Stimulated activated CD4-positive, alpha-beta T cell treated with anti-CD3 and anti-CD28 coated beads, TNF-alpha, amount 100 ng/mL, for 48 hours (primary cell): ENCODE measurements at places on chromosomes 12 and 14.

DNA sequence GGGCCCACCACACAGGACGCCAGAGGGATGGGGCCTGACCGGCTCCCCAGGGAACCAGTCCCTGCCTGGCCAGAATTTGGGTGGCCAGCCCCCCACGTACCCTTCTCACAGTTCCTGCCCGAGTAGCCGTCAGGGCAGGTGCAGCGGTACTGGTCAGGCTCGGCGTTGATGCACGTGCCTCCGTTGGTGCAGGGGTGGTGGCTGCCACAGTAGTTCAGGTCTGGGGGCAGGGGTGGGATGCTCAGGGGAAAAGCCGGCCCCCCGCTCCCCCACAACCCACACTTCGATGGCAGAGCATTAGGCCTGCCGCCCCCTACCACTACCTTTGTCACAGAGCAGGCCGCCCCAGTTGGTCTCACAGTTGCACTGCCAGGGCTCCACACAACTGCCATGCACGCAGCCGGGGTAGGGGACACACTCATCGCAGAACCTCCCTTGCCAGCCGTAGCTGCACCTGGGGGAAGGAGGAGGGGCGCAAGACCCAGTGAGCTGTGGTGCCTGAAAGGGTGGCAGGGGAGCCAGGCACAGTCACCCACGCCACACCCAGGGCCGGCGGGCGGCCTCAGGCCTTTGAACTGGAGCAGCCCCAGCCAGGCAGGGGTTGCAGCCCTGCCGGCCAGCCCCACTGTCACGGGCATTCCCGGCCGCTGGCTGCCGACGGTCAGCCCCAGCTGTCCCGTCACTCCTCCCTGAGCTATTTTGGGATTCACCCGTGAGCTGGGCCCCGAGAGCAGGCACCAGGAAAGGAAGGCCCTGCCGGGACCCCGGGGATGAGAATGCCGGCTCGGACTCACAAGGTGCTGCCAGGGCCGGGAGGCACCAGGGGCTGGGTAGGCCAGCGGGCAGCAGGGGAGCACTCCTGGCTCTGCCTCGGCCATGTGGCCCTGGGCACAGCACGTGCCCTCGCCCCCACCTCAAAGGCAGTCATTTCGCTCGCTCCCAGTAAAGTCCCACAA, 16.5 kb downstream of the JAG2 start:
- DNase-seq = no peak

- no peak for DNase-seq
Measured at GRCh38 chr14:60512973-60513571, 4.1 kb downstream of the SIX6 start.

DNA sequence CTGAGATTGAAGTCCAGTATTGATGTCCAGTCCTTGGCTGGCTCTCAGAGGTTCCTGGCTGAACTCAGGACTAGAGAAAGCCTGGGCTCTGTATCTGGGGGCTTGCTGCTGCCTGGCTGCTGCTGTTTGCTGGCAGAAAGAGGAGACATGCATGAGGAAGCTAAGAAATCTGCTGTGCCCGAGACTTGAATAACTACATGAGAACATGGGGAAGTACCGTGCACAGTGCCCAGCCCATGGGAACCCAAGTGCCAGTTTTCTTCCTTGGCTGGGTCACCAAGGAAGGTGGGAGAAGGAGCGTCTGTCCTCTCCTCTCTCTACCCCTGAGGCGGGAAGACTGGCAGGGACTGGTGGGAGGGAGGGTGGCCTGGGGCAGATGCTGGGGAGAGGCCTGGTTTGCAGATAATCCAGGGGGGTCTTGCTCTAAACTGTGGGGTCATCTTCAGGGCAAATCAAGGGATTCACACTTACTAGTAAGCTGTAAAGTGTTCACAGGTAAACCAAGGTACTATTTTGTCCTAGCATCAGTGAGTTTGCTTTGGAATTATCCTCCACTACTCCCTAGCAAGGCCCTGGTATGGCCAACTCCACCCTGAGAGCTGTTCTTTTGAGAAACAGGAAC, 13.8 kb upstream of the ZFP36L1 start:
- DNase-seq = no peak

GRCh38 chr14:79279645-79280597, 931.4 kb downstream of the DIO2 start:
- no peak for DNase-seq

GRCh38 chr12:27644158-27644845, 51.9 kb upstream of the REP15 start:
- no peak for DNase-seq

- no peak for DNase-seq
Measured at GRCh38 chr12:14956024-14956891, 5.1 kb downstream of the ARHGDIB start.

DNA sequence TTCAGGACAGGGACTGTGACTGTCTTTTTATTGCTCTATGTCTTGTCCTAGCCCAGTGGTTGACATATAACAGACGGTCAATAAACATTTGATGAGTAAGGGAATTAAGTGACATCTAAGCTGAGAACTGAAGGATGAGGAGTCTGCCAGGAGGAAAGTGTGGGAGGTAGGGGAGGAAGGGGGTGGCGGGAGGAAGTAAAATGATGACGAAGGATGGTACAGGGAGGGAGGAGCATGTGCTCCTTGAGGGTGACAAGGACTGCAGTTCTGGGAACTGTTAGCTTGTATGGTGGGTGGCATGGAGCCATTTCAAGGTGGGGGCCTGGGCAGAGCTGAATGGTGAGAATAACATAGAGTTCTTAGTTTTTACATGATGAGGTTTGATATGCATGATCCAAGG, 64.4 kb downstream of the RGS6 start:
- DNase-seq = no peak
